ENCODE measurements at places on chromosomes 16 and 17.

- DNase-seq, result no peak
Measured at GRCh38 chr16:51262428-51262827, 111.4 kb upstream of the SALL1 start.

- DNase-seq, result no peak
Measured at GRCh38 chr16:75247249-75247648, 4.2 kb downstream of the BCAR1 start.

DNA sequence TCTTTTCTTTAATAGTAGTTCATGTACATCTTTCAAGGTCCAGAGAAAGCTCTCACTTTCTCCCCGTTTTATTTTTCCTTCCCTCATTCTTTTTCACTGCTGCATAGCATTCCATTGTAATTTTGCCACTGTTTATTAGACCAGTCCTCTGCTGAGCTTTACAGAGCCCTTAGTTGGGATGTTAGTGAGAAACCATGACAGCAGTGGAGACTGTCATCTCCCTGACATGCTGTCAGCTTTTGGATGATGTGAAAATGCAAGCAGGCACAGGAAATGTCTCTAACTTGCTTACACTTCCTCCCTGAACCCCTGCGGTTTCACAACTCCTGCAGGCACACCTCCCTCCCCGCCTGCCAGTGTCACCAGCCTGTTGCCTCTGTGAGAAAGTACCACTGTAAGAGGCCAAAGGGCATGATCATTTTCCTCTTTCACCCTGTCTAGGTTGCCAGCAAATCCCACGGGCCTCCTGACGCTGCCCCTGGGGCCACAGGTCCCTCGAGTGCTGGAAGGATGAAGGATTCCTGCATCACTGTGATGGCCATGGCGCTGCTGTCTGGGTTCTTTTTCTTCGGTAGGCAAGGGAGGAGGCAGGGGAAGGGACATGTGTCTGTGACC is at the start of gene ITGAL:
ITGAL (plus strand) TSS at position 415 of the 615 bp plus-strand sequence; CDS start at position 511, 96 bp downstream.
- no peak for DNase-seq

DNA sequence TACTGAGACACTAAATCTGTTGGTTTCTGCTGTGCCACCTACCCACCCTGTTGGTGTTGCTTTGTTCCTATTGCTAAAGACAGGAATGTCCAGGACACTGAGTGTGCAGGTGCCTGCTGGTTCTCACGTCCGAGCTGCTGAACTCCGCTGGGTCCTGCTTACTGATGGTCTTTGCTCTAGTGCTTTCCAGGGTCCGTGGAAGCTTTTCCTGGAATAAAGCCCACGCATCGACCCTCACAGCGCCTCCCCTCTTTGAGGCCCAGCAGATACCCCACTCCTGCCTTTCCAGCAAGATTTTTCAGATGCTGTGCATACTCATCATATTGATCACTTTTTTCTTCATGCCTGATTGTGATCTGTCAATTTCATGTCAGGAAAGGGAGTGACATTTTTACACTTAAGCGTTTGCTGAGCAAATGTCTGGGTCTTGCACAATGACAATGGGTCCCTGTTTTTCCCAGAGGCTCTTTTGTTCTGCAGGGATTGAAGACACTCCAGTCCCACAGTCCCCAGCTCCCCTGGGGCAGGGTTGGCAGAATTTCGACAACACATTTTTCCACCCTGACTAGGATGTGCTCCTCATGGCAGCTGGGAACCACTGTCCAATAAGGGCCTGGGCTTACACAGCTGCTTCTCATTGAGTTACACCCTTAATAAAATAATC is 14.6 kb downstream of the STH start:
- no peak for DNase-seq

DNA sequence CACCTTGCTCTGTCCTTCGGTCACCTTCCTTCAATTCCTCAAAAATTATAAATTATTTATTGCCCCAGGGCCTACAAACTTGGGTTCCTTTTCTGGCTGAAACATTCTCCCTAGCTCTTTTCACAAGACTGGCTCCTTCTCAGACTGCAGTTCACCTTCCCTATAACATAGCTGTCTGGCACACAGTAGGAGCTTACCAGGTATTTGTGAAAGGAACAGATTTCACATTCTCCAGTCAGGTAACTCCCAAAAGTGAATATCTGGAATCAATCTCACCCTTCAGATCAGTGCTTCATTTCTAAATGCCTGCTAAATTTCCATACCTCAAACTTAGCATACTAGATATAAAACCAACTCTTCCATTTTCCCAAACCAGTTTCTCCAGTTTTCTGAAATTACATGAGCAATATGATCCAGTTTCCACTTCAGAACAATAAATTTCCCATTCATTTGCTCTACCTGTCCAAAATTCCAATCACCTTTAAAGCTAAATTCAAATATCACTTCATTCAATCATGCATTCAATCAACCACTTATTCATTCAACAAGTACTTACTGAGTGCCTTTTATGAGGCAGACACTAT is 6.1 kb downstream of the RFFL start:
- no peak for DNase-seq

DNA sequence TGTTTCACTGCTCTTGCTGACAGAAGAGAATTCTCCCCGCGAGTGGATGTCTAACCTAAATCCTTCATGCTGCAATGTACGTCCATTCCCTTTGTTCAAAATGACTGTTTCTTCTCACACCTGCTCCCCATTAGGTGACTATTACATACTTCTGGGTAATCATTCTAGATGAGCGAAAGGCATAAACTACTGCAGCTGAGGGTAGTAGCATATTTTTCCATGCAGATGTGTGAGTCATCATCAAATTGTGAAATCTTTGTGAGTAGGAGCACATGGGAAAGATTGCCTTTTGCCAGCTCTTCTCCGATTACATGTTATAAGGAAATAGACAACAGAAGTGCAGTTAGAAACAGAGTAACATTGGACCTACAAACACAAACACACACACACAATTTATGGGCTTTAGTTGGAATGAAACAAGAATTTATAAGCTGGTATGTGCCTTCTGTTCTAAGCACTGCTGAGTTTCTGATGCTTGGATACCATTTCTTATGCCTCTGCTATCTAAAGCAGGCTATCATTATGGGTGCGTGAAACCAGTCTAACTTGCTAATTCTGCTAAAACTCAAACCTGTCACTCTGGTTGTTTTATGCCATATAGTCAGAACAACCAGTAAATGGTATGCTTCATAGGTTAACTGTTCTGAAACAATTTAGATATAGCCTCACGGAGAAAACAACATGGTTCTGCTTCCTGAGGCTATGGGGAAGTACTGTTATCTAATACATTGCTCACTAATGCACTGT is 346.9 kb upstream of the PSMD7 start:
- no peak for DNase-seq

DNA sequence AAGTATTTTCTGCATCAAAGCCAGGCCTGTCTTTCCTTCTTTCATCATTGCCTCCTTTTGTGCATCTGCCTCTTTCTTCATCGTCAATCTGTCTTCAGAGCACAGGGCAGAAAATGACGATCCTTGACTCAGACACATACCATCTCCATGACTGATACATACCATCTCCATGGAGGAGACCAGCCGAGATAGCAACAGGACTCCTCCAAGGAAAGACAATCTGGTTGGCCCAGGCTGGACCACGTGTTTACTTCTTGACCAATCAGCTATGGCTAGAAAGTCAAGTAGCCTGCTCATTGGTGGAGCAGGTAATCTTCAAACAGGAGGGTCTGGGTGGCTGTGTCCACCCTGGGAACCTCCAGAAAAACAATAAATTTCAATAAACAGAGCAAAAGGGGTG is 164.6 kb downstream of the CPPED1 start:
- peak; percentile 20 for DNase-seq

DNA sequence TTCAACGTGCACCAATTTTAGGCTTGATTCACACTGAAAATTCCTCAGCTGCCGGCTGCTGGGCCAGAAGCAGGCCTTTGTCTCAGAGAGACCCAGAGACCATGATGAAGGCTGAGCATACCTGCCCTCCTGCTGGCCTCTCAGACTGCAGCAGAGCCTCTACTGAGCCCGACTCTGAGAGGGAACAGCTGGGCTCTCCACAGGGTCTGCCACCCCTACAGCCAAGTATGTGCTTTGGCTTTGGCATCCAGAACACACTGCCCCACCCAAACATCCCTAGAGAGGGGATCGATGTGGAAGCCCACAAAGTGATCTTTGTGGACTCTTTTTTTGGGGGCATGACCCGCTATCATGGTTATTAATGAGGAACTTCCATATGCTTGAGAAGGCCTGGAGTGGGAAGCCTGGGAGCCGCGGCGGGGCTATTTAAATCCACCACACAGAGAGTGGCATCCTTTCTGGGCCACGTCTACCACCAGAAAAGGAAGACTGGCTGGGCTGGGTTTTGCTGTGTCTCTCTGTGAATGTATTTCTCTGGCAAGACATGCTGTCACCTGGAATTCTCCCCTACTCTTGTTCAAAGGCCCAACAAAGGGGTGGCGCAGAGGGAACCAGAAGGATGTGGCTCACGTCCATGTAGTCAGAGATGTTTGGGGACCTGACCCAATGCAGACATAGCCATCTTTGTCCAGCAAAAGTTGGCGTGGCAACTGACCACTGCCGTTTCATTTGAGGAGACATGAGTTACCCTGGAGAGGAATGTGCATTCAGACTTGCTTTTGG is 69.3 kb downstream of the GNAO1 start:
- peak; percentile 38 for DNase-seq

DNA sequence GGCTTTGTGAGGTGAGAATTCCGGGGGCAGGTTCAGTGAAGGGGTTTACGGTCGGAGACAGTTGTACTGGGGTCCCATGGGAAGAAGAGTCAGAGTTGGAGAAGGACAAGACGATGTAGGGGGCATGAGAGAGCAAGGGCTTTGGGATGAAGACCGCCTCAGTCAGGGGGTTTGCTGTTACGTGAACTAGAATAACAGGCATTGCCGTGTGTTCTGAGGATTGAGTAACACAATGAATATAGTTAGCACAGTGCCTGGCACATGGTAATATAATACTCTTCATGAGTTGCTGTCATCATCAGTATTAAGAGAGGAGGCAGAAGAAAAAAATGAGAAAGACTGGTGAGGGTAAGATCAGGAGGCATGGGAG is 577 bp downstream of the ZNF646 start:
- DNase-seq, result no peak

- no peak for DNase-seq
Measured at GRCh38 chr17:81621494-81622130, 15.3 kb downstream of the NPLOC4 start.

DNA sequence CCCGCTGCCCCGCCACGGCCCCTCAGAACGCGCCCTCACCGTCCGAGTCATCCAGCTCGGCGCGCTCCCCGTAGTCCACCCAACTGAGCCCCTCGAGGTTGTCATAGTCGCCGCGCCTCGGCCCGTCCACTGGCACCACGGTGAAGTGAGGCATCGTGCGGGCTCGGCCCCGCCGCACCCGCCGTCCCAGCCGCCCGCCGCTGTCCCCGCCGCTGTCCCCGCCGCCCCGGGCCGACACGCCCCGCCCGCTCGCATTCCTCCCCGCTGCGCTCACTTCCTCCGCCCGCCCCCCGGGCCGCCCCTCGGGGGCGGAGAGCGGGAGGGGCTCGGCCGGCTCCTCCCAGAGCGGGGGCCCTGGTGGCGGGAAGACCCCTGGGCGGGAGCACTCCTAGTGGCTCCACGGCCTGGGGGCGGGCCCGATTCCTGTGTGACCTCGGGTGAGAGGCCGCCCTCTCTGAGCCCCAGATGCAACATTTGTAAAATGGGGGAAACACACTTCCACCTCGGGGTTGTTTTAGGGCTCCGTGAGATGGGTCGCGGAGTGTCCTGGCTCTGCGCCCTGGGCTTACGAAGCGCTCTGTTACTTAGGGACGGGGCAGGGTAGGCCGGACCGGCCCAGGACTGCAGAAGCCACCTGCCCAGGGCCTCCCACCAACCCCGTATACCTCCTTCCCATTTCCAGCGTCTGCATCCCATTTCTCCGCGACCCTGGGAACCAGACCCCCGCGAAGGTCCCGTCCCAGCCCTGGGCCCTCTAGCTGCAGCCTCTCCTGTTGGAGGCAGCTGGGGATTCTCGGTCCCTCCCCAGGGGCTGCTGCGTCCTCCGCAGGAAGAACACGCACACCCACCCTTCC is at the start of gene SLC12A4:
SLC12A4 (minus strand) TSS at position 238 of the 854 bp plus-strand sequence; CDS start at position 154, 84 bp downstream.
- DNase-seq, result peak; percentile 93

- no peak for DNase-seq
Measured at GRCh38 chr17:46045639-46046038, 46.6 kb downstream of the STH start.

DNA sequence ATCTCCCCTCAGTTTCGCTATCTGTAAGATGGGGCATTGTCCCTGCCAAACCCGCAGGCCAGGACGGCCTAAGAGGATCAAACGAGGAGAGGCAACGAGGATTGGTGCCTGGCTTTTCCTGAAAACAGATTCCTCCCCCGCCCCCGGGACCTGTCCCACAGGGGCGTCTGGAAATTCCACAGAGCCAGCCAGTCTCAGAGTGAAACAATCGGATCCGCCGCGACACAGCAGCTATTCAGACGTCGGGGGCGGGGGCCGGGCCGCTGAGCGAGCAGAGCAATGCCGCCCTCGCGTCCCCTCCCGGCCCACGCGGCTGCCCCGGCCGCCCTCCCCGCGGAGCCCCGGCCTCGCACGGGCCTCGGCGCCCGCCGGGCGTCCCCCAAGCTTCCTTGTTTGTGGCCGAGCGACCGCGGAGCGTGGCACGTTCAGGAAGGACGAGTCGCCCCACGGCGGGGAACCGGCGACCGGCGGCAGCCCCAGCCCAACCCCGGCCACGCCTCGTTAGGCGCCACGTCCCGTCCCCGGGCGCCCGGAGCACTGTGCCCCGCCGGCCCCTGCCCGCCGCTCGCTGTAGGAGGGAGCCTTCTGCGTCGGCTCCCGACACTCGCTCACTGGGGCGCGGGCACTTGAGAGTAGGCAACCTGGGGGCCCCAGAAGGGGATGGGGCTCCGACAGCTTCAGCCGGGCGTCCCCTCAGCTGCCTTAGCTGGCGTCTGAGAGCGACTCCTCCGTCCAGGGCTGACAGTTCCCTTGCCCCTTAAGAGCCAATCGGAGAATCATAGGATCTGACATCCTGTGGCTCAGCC is 29.6 kb upstream of the PHOSPHO1 start:
- DNase-seq, result peak; percentile 77

- no peak for DNase-seq
Measured at GRCh38 chr16:16989368-16989767, 481.4 kb downstream of the XYLT1 start.

GRCh38 chr17:39155654-39156053 is 4.2 kb upstream of the PLXDC1 start:
- no peak for DNase-seq

DNA sequence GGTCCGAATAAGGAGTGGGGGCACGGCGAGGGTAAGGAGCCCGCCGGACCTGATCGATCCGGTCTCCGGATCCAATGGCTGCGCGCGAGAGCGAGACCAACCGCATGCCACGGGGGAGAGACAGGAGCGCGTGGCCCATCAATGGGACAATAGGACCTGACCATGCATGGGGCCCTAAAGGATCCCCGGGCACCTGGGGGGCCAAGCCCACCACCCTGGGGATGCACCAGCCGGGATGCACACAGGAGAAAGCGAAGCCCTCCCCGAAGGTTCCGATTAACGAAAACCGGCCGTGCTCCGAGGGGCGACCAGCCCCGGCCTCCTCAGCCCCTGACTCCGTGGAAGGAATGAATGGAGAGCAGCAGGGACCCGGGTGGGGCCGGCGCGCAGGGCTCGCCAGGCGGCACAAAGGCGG is 525 bp downstream of the JPT1 start:
- DNase-seq, result no peak

DNA sequence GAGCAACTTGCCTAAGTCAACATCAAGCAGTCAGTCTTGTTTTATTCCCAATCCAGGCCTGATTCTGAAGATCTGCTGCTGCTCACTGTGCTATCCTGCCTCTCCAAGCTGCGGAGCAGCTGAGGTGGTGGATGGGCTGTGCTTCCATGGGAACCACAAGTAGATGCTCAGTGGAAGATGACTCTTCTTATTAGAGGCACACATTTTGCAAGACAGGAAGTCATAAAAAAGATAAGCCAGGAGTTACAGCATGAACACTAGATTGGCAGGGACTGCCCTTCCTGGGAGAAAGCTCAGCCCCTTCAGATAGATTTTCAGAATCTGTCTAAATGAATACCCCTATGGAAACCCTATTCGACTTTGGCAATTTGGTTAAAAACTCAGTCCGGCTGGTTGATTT is 143.1 kb downstream of the SHISA6 start:
- DNase-seq, result no peak
